ENCODE measurements at places on chromosomes 3 and 15.
A peak's percentile ranks its signal among the peaks of the same experiment; 100 is the strongest.

GRCh38 chr15:39573844-39574243 lies 7.0 kb upstream of the THBS1 start:
- no peak for DNase-seq

GRCh38 chr3:70244422-70244821 lies 68.0 kb downstream of the MDFIC2 start:
- no peak for DNase-seq

DNA sequence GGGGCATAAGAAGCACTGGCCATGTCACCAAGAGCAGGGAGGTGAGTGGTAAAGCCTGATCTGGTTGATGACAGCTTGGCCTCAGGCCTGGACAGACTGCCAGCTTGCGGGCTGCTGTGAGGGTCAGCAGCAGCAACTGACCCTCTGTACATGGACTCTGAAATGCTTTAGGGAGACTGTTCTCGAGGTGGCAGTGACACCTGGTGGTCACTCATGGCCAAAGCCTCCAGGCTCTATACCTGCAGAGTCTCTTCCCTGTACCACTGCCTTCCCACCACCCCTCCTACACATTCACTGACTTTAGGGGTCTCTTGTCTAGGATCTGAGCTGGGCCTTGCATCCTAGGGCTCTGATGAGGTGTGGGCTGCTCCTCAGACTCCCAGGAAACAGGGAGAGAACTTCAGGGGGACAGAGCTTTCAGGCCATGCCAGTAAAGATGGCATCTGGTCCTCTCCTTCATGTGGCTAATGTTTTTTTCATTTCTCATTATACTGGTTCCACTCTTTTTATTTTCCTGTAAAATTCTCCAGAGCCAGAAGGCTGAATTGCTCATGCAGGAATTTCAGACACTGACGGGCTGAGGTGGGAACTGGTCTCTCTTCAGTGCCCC lies 17.2 kb upstream of the TIMP4 start:
- no peak for DNase-seq

GRCh38 chr3:88219138-88219792 lies 69.5 kb downstream of the C3orf38 start:
- DNase-seq: no peak

DNA sequence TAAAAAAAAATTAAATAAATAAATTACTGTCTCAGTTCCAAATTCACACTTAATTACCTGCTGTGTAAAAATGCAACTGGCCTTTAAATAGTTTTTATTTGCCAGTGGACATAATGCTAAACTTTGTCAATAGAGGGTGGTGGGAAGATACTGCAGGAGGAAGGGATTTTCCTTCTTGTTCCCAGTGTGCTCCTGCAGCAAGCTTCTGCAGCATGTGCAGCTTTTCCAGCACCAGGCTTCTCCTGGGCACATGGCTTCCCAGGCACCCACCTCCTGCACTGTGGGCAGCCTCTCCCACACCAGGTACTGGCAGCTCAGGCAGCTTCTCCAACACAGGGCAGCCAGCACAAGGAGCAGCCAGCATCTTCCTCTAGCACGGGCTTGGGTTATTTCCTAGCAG lies 29.6 kb upstream of the BBX start:
- DNase-seq: no peak

GRCh38 chr15:92383519-92384324 lies 10.0 kb upstream of the ST8SIA2 start:
- no peak for DNase-seq

DNA sequence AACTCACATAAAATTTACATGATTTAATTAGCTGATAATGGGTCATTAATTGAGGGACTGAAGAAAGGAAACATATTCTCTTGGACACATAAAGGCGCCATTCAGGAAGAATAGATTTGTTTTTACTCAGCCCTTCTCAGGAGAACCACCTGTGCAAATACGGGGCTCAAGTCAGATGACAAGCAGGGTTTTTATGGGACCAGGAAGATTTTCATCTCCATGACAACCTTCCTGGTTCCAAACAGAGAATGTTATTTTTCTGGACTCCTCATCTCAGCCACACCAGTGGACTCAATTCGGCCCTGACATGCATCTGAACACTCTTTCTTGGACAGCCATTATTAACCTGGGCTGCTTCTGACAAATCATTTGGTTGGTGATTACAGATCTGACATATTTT lies 120.5 kb downstream of the PDZRN3 start:
- no peak for DNase-seq

DNA sequence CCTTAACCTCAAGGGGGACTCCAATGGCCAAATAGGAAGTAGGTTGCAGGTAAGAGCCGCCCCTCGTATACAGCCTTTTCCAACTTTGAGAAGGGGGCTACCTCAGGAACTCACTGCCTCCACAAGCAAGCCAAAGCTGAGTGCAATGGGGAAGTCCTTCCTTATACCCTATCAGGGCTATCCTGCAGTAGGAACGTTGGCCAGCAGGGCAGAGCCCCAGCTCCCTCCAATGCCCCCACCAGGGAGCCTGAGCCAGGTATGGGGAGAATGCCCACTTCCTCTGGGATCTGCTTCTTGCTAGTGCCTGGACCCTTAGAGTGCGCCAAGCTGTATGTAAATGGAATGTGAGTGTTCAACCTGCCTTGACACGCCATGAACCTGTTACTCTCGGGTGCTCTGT lies 16.3 kb downstream of the CACNA2D2 start:
- no peak for DNase-seq

DNA sequence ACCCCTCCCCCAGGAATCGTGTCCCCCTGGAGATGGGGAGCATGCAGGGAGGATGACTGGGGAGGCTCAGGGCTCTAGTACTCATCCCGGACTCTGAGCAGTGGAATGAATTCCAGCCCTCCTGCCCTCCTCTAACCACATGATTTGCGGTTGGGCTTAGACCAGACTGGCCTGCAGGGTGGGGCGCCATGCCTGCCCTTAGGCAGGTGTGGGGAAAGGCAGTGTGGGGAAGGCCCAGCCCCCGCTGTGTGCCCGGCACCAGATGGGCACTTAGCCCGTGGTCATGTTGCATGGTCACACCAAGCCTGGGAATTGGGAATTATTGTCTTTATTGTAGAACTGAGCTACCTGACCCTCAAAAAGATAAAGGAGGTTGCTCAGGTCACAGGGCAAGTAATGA lies 283.8 kb downstream of the TLE3 start:
- DNase-seq: no peak

DNA sequence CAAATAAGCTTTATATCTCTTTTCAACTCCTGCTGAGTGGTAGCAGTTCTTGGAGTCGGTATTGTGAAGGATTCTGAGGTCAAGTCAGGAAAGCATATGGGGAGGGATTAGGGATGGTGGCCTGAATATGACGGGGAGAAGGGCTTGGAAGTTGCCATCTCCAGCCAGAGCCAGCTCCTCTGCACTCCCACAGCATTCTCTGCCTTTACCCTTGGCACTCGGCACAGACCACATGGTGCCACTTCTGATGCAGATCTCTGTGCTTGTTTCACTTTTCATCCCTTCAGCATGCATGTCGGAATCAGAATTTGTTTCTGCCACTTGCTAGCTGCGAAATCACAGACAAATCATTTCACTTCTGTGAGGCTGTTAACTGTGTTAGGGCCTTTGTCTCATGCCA lies 52.5 kb downstream of the RAB11A start:
- no peak for DNase-seq

- peak; percentile 22 for DNase-seq
These were observed 557 bp downstream of the ELL3 start for GRCh38 chr15:43776101-43776717.

GRCh38 chr15:70297465-70298058 lies 199.8 kb upstream of the TLE3 start:
- no peak for DNase-seq

- no peak for DNase-seq
These were observed 12.8 kb downstream of the CFAP100 start for GRCh38 chr3:126407412-126408044.

GRCh38 chr15:81567924-81568323 lies 193.9 kb upstream of the TMC3 start:
- no peak for DNase-seq

DNA sequence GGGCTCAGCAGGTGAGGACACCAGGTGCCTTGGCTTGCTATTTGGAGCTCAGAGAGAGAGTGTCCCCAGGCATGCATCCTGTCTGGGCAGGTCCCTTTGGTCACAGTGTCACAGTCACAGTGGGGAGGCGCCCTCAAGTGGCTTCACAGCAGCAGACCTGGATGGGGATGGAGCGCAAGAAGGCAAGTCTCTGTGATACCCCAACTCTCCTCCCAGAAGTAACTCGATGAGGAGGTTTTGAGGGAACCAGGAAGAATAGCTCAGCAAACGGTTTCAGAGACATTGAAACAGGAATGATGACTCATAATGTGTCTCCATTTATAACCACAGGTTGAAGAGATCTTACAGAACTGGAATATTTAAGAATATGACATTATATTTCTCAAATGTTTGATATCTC lies 66.5 kb upstream of the SH3GL3 start:
- DNase-seq: peak; percentile 0

- DNase-seq: no peak
These were observed 229.3 kb downstream of the MCTP2 start for GRCh38 chr15:94460624-94461023.

- DNase-seq: no peak
These were observed 95.2 kb downstream of the SEMA6D start for GRCh38 chr15:47812470-47812999.

DNA sequence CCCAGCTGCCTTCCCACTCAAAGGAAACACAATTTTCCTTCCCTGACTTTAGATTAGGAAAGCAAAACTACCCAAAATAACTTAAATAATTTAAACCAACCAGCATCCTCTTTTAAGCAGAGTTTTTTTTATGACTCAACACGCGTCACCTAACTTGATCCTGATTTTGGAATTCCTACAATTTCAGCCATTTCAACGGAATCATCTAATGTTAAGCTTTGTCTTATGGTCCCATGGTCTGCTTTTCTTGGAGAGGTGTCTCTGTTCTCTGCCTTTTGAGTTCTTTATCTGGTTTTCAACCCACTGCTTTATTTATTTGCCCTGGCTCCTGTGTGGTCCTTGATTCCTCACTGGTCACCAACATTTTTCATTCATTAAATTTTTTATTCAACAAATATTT lies 219.2 kb upstream of the ARHGEF26 start:
- DNase-seq: no peak

GRCh38 chr3:160401291-160402095 lies 2.0 kb downstream of the SMC4 start:
- no peak for DNase-seq

DNA sequence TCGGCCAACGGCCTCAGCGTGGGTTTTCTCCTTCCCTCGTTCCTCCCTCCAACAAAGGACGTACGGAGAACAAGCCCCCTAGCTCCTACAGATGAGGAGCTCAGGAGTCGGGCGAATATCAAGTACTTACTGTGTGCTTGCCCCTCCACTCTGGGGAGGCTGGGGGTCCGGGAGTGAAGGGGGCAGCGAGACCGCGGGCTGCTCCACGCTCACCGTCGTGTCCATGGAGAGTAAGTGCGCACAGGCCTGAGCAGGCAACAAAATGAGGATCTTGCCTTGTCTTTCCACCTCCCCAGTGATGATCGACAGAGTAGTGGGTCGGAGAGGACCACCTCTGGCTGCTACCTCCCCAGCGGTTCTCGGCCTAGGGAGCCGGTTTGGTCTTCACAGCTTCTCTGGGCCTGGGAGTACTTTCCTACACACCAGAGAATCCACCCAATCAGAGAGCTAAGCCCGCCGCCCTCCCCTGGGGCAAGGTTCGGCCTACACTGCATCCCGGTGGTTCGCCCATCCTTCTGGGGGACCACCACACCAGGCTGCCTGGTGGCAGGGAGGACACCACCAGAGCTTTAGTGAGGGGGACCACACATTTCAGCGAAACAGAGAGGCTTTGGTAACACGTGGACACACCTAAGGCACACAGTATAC lies 603 bp upstream of the TRANK1 start:
- no peak for DNase-seq

DNA sequence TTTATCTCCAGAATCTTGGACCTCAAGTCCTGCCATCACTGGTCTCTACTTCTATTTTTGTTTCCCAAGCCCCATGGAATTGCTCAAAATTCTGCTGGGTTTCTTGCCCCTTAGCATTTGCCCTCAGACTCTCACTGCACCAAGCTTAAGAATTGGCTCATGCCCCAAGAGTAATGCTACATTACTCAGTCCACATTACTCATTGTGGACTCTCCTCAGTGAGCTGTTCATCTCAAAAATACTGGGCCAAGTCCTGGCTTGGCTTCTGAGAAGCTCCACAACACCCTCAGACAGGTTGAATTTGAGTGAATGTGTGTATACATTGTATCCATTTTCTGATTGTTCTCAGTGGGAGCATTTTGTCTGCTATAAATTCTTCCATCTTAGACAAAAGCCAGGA lies 364.4 kb upstream of the ARHGEF26 start:
- DNase-seq: no peak

DNA sequence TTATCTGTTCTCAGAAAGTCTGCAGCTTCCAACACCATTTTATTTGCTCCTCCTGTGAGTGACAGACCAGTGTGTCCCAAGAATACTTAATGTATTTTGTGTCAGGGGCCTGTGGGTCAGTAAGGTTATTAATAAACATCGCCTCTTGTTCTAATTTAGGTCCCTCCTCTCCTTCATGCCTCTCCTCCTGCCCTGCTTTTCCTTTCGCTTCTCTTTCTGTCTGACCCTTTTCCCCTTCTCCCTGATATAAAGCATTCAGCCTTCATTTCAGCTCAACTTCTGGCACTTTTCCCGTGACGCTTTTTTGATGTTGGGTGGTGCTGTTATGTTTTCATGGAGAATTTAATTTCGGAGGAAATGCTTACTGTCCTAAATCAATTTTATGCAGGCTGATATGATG lies 29.7 kb upstream of the NR2F2 start:
- DNase-seq: no peak

DNA sequence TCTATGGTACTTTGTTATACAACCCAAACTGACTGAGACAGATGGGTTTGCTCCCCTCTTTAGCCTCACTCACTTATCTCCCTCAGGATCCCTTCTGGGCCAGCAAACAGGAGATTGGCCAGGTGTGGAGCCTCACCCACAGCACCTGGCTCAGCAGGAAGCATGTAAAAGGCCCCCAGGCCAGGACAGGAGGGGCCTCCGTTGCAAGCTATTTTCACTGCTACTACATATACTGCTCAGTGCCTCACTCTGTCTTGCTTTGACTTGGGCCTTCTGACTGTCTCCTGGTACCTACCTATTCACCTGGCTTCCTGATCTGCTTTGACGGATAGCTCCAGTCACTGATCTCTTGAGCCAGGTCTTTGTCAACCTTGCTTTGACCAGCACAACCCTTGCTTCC lies 20.4 kb upstream of the TPM1 start:
- DNase-seq: no peak

GRCh38 chr3:27615555-27615954 lies 106.6 kb downstream of the EOMES start:
- DNase-seq: no peak

DNA sequence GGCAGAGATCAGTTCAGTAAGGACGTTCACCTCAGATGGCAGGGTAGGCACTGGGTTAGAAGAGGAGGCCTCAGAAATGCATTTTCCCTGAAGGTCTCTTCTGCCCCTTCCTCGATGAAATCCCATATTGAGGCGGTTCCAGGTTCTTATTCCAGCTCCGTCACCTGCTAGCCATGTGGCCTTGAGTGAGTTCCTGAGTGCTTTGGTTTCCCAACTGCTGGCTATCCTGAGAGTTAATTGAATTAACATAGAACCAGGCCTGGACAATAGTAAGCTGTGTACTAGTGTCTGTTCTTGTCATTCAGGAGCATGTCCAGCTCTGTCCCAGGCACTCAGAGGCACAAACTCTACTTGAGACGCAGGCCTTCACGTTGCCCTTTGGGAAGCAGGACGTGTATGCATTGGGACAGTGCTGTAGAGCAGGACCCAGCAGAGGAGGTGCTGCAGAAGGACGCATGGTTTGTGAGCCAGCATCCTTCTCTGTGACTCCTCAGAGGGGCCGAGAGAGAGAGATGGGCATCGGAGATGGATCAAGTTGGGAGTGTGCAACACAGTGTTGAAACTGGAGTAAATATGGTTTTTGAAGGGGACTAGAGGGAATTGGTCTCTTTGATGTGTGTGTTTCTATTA lies 114.2 kb downstream of the ASB7 start:
- no peak for DNase-seq

Measured in stimulated activated naive CD4-positive, alpha-beta T cell treated with Interleukin-2 at 50 U/mL for 16 hours (primary cell).